A172 (cell line): ENCODE measurements at places on chromosomes 1 and 21. TPM values are rescaled to one million over a fixed set of nuclear protein-coding genes. Genes with fewer than 3 reads are reported as not detected.

GRCh38 chr1:221944247-221944870 lies 202.5 kb upstream of the DUSP10 start:
- no peak for DNase-seq

GRCh38 chr1:203031467-203031866 lies 5.2 kb downstream of the PPFIA4 start:
- no peak for DNase-seq

- DNase-seq = no peak
Measured at GRCh38 chr21:29316029-29316742, 17.5 kb downstream of the BACH1 start.

GRCh38 chr21:35358008-35358407 lies 308.9 kb upstream of the RUNX1 start:
- DNase-seq = no peak

DNA sequence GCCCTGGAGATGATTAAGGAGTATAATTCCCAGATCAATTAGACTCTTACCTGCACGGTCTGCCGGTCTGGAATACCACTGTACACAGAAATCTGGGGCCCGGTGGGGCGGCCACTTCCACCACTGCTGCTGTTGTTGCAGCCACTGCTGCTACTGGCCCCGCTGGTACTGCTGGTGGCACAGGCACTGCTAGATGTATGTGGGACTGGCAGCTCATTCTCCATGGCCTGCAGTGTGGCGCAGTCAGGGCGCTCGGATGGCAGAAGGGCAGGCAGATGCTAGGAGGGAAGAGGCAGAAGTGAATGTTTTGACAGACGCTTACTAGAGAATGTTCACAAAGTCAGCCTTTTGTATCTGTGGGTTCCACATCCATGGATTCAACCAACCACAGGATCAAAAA lies 54.4 kb upstream of the A3GALT2 start:
- DNase-seq = no peak

DNA sequence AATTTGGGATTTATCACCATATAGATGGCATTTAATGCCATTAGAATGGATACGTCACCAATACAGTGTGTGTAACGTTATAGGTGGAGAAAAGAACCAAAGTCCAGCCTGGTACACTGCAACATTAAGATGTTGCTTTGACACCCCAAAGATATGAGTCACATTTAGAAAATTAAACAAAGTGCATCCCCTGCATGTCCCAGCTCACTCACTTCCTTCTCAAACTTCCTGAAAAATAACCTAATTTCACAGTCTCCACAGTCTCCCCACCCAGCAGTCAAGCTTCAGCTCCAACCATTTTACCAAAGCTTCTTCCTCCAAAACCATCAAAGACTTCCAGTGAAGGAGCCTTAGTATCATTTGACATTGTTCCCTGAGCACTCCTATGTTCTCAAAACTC lies 111.9 kb downstream of the OMA1 start:
- peak; percentile 3 for DNase-seq

DNA sequence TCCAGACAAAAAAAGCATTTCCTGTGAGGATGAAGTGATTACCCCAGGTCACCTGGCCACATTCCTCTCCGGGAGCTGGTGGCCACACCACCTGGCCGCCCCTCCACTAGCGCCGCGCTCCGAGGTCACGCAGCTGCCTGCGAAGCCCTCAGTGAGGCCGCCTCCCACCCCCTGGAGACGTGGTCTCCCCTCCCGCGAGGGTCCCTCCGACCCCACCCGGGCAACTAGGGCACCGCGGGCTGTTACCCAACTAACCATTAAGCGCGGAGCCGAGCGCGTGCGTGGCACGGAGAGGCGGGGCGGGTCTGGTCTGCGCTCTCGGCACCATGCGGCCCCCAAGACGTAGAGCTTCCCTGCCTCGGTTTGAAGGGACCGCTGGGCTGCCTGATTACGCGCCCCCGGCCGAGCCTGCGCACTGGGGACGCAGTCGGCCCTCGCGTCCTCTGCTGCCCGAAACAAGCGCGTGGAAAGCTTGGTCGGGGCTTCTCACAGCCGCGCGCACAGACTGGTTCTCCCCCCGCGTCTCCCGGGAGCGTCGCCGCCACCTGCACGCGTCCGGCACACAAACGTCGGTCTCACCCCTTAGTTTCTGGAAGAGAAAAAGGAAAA lies 106.5 kb downstream of the SLC16A1 start:
- no peak for DNase-seq

DNA sequence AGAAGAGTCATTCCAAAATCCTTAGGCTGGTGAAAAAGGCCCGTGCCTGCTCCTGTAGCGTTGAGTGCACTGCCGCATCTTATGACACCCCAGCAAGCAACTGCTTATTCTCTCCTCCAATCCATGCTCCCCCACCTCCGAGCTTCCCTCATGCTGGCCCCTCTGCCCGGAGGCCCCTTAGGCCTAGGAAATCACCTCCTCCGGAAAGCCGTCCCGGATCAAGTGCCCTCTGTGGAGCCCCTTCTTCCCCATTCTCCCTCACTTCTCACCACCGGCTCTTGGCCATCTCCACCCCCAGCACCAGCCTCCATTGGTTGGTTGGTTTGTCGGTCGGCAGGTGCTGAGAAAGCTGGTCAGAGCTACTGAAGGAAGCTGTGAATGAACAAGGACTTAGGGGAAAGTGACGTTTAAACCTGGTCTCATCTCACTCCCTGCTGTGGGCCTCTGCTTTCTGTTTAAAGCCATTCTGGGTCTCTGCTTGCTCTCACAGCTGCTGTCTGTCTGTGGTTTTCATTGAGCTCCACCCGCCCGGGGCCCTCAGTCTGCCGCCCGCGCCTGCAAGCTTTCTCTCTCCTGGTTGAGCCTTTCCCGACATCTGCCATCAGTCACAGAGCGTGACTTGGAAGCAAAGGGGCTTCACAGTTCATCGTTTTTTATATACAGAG lies 122.2 kb downstream of the KCNN3 start:
- DNase-seq = no peak

GRCh38 chr21:42395905-42396651 lies at the start of gene TMPRSS3:
TMPRSS3 (minus strand) TSS chr21:42396052; CDS start chr21:42395417, 635 bp downstream.
- DNase-seq = peak; percentile 26

DNA sequence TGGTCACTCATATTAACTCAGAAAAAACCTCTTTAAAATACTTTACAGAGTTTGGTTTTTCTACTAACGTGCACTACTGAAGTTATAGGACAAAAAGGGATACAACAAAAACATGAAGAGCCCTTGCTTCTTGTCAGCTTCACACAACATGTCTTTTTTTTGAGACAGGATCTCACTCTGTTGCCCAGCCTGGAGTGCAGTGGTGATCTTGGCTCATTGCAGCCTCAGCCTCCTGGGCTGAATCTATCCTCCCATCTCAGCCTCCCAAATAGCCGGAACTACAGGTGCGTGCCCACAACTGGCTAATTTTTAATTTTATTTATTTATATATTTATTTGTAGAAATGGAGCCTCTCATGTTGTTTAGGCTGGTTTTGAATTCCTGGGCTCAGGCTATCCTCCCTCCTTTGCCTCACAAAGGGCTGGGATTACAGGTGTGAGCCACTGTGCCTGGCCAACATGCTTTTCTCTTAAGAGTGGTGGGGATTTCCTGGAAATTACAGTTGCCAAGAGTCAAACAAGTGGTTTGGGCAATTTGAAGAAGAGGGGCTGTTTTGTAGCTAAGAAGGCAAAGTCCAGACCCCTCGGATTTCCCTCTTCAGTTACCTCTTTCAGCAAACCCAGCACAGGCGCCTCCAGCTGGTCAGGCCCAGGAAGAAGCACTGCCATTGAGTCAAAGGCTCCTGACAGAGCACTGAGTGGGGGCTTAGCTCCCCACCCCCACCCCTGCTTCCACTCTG lies 6.4 kb upstream of the SMPDL3B start:
- DNase-seq = no peak

DNA sequence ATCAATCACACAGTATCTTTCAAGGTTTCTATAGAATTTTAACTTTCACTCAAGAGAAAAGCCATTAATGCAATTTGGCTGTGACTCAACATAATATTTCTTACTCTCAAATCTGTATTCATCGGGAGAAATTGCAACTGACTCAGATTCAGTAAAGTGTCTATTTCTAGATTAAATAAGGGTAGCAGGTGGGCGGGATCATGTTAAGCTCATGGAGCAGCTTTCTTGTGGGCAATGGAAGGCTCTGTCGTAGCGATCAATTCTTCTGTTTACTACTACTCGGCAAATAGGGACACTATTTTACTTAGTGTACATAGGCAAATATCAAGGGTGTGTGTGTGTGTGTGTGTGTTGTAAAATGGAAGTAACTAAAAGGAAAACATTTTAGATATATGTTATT lies 423.6 kb upstream of the NEGR1 start:
- DNase-seq = no peak

DNA sequence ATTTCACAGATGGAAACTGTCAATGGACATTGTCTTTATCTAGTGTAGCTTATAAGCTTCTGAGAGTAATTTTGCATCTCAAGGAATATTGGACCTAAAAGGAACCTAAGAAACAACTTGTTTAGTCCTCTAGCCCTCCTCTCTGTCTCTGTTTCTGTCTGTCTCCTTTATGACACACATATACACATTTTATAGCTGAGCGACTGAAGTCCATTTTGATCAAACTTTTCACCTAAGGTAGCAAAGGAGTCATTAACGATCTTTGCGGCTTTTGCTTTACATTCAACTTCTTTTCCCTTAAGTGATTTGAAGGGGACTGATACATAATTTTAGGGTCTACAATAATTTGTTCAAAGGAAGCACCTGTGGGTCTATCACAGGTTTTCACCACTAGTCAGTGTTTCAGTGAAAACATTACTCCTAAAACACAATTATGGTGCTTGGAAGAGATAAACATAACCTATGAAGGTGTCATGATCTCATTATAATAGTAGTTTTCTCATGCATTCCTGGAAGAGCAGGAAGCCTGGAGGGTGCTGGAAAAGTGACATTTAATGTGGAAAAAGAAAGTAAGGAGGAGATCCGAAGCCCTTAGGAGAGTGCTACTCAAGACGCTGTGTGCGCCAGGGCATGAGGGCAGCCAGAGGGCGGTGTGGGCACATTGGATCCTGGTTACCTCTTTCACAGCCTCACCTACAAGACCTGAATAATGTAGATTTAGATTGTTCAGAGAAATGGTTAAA lies 248.6 kb downstream of the DNM3 start:
- peak; percentile 77 for DNase-seq

GRCh38 chr1:74763807-74764206 lies 30.9 kb downstream of the TYW3 start:
- no peak for DNase-seq

DNA sequence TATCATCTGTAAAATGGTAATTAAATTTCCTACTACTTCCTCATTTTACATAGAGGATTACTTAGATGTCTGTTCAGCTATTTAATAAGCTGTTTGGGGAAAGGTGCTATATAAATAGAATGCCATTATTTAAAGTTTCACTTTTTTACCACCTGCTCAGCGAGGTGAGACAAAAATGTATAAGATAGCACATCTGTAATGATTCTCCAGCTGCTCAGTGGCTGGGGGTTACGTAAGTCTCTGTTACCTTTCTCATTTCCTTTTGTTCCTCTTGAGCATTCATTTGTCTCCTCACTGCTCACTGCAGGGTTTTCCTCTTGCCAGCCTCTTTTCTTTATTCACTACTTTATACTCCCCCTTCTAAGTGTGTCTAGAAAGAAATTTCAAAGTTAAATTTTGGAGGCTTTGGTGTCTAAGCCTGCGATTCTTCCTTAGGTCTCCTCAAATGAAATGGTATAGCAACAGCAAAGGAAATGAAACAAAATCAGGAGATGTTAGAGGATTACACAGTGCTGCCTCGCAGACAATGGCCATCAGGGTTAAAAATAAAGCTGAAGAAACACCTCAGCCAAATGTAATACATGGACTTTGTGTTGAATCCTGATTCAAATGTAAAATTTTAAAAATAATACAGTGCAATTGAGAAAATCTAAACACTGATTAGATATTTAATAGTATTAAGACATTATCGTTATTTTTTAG lies 6.8 kb downstream of the RGS8 start:
- no peak for DNase-seq

- DNase-seq = peak; percentile 65
Measured at GRCh38 chr1:239884796-239885195, 206.9 kb upstream of the FMN2 start.

GRCh38 chr21:16086936-16087335 lies 357.2 kb downstream of the USP25 start:
- DNase-seq = no peak

GRCh38 chr1:245776694-245777332 lies 622.0 kb downstream of the KIF26B start:
- DNase-seq = no peak

DNA sequence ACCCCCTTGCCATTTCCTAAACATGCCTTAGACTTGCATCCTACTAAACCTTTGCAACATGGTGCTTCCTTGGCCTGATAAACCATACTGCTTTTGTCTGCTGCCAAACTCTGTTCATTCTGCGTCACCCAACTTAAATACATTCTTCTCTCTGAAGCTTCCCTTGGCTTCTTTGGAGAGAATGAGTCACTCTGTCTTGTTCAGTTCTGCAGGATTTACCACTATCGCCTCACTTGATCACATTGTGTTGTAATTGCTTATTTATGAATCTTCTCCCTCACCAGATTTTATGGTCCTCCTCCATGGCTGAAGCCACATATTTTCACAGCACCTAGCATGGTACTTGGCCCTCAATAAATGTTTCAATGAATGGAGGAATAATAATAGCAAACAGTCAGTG lies 21.7 kb upstream of the TUT4 start:
- DNase-seq = peak; percentile 87

DNA sequence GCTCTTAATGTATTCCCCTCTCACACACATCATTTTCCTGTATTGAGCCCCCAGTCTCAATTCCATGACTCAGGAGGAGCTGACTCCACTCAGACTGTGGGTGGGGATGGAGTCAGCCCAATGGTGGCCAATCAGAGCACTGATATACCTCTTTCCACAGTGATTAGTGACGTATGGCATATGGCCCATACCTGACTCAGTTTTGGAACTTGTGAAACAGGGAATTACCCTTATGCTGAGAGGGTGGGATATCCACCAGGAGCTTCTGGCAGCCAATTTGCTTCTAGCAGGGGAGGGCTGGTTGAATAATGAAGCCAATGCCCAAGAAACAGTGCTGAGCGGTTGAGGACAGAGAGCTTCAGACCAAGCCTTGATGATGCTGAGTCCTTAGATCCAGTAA lies 86.4 kb upstream of the SPATA6 start:
- DNase-seq = no peak

DNA sequence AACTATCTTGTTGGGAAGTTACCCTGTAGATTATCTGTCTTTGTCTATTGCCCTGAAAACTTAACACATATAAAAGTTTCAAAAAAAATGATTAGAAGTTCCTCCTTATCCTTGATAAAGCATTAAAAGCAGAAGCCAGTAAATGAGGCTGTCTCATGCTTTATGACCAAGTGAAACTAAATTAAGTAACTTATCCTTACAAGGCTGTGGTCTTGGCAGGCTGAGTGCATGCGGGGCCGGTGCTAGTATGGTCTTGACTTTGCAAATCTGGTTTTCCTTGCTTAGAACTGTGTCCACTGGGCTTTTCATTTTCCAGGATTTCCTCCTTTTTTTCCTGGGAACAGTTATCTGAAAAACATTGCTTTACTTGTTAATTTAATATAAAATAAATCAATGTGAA lies 43.1 kb downstream of the PCNX2 start:
- DNase-seq = no peak

GRCh38 chr1:162732566-162733335 lies 57.8 kb upstream of the HSD17B7 start:
- no peak for DNase-seq

The TRABD2B gene
- 0.26 and 2.0 TPM in 2 replicates for total RNA-seq

The LCE2C gene
- total RNA-seq = not detected in 2 replicates

The IQGAP3 gene
- 58.9 and 66.2 TPM in 2 replicates for total RNA-seq

The SLAMF7 gene
- 0.29 and 0.57 TPM in 2 replicates for total RNA-seq

The KCNK2 gene
- 0.05 and 0.29 TPM in 2 replicates for total RNA-seq

The DYNLT4 gene
- 6.3 TPM in 1 of 2 replicates, not detected in the other for total RNA-seq

The DISC1 gene
- 5.0 and 5.2 TPM in 2 replicates for total RNA-seq

The PCP4 gene
- total RNA-seq = 0.67 TPM in 1 of 2 replicates, not detected in the other

The SMIM34 gene
- not detected in 2 replicates for total RNA-seq

The TAGLN2 gene
- total RNA-seq = 734 and 929 TPM in 2 replicates
